ENCODE measurements at places on chromosomes 7 and 10. TPM values are rescaled to one million over a fixed set of nuclear protein-coding genes. Genes with fewer than 3 reads are reported as not detected.

The CALHM2 gene
- total RNA-seq: 21.1 TPM

GRCh38 chr10:11581213-11581612 is 30.2 kb downstream of the USP6NL start:
- H3K4me3 ChIP-seq: no peak overlapping the region
- H3K27me3 ChIP-seq: no peaks in the 10 kb centered on the region
- no peaks in the 10 kb centered on the region for H3K36me3 ChIP-seq
- H3K4me1 ChIP-seq: no peaks in the 10 kb centered on the region

- peak overlapping the region; percentile 96 for H3K27ac ChIP-seq
- peak; percentile 64 for DNase-seq
- H3K36me3 ChIP-seq: no peaks in the 10 kb centered on the region
Measured at GRCh38 chr10:79069325-79070080, 737 bp downstream of the ZMIZ1 start.

GRCh38 chr7:45384499-45384898 is 189.7 kb upstream of the ADCY1 start:
- no peaks in the 10 kb centered on the region for H3K4me1 ChIP-seq
- H3K27ac ChIP-seq: no peak overlapping the region
- no peaks in the 10 kb centered on the region for H3K27me3 ChIP-seq
- H3K36me3 ChIP-seq: no peaks in the 10 kb centered on the region
- DNase-seq: no peak
- no peak overlapping the region for H3K4me3 ChIP-seq

DNA sequence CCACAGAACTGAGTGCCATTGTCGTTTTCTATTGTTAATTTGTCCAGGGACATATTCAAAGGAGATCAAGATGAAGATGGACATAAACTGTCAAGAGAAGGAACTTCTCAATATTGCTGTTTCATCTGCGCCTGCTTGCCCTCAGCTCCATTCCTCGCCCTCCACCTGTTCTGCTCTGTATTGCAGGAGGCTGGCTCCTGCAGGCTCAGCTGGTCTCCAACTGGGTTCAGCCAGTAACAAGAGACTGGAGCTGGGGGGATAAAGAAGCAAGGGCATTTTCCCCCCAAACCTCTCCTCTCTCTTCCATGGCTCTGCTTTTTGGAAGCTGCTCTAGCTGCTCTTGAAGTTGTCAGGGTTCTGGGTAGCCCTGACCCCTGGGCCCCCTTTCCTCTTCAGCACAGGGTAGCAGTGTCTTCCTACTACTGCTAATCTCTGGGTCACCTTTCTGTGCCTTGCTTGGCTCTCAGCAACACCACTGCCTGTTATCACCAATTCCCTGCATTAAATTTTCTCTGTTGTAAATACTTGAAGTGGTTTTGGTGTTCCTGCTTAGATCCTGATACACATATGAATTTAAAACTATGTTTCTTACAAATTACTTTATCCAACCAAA is 149.0 kb upstream of the FGFR2 start:
- H3K4me1 ChIP-seq: no peaks in the 10 kb centered on the region
- no peaks in the 10 kb centered on the region for H3K36me3 ChIP-seq
- DNase-seq: no peak
- no peak overlapping the region for H3K4me3 ChIP-seq

- DNase-seq: no peak
- H3K4me1 ChIP-seq: no peaks in the 10 kb centered on the region
- no peak overlapping the region for H3K4me3 ChIP-seq
- H3K27ac ChIP-seq: no peak overlapping the region
- no peaks in the 10 kb centered on the region for H3K36me3 ChIP-seq
- H3K27me3 ChIP-seq: no peaks in the 10 kb centered on the region
Measured at GRCh38 chr7:77157446-77157845, 35.0 kb downstream of the CCDC146 start.

GRCh38 chr7:101845974-101846373 is 28.5 kb downstream of the CUX1 start:
- no peak overlapping the region for H3K4me3 ChIP-seq
- no peaks in the 10 kb centered on the region for H3K36me3 ChIP-seq
- no peak overlapping the region for H3K27ac ChIP-seq
- no peaks in the 10 kb centered on the region for H3K27me3 ChIP-seq
